ENCODE measurements at places on chromosomes 12 and 14. TPM values are rescaled to one million over a fixed set of nuclear protein-coding genes. Genes with fewer than 3 reads are reported as not detected.

The TMEM179 gene
- not detected for total RNA-seq

The CHFR gene
- total RNA-seq: 30.5 TPM

The CSRP2 gene
- 12.1 TPM for total RNA-seq

The KLRG1 gene
- total RNA-seq: not detected

The KRT4 gene
- 0.96 TPM for total RNA-seq
